ENCODE measurements at places on chromosomes 3 and 15.

- DNase-seq, result no peak
Observed at GRCh38 chr3:88151358-88151757, 1.6 kb downstream of the C3orf38 start.

GRCh38 chr3:123941121-123941520, 19.9 kb downstream of the CCDC14 start:
- no peak for DNase-seq

DNA sequence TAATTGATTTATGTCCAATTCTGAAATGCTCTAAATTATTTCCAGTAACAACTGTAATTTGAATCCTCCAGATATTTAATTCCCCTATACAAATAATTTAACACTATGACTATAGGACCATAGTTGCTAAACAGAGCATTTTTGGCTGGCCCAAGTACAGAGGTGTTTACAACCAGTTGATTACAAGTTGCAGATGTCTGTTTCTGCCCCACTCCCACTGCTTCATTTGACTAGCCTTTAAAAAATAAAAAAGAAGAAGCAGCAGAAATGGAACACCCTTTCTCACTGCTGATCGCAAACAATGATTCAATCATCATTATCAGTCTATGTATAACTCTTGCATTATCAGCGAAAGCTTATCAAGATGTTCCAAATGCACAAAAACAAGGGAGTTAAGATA, 54.6 kb downstream of the SENP7 start:
- DNase-seq, result no peak

- DNase-seq, result no peak
Observed at GRCh38 chr3:16658004-16658924, 53.0 kb upstream of the DAZL start.

DNA sequence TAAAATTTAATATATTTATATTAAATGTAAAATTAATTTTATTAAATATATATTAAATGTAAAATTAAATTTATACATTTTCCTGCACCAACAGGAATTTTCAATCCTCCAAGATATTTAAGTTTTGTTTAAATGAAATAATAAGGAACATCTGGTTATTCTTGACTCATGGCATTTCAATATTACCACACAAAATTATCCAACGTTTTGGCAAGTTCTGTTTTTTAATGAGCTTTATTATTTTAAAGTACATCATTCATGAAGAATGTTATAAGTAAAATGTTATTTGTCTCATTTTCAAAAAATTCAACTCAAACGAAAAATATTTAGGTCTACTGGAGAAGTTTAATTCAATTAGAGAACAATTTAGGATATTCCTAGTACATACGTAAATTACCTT, 811.4 kb downstream of the NAALADL2 start:
- no peak for DNase-seq
